Osteoblast (primary cell): ENCODE measurements at places on chromosomes 6 and 20.

- H3K4me1 ChIP-seq: no peaks in the 10 kb centered on the region
- peaks cover 30% of the 10 kb centered on the region for H3K27me3 ChIP-seq
- no peak overlapping the region for H3K4me3 ChIP-seq
- DNase-seq: no peak
- H3K27ac ChIP-seq: no peak overlapping the region
- no peaks in the 10 kb centered on the region for H3K36me3 ChIP-seq
Measured at GRCh38 chr6:90350689-90351554, 54.3 kb upstream of the BACH2 start.

DNA sequence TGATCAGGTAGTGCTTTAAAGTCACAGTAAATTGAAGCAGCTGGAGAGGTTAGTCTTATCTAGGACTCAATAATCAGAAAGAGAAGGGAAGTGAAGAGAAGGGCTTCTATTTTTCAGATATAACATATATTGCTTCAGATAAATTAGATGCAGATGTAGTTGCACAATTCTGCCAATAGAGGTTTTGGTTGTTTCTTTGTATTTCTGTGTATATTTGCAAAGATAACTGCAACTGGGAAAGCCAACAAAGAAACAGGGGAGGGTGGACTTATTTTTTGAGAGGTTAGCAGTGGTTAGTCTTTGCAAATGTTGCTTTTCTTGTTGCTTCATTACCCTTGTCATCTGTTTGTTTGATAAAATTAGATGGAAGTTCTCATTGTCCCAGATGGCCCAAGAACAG, 106.6 kb downstream of the ADGRG6 start:
- H3K4me1 ChIP-seq: peaks cover 18% of the 10 kb centered on the region
- DNase-seq: no peak
- no peaks in the 10 kb centered on the region for H3K27me3 ChIP-seq
- H3K4me3 ChIP-seq: no peak overlapping the region
- no peak overlapping the region for H3K27ac ChIP-seq
- H3K36me3 ChIP-seq: no peaks in the 10 kb centered on the region

GRCh38 chr6:132725947-132726607, 12.2 kb upstream of the VNN1 start:
- no peak overlapping the region for H3K27ac ChIP-seq

- H3K27me3 ChIP-seq: no peaks in the 10 kb centered on the region
- H3K36me3 ChIP-seq: no peaks in the 10 kb centered on the region
- no peak for DNase-seq
- no peak overlapping the region for H3K4me3 ChIP-seq
Measured at GRCh38 chr6:34319471-34319885, 70.7 kb upstream of the SMIM29 start.

GRCh38 chr6:158220786-158221442, 52.8 kb downstream of the GTF2H5 start:
- no peak overlapping the region for H3K4me3 ChIP-seq
- no peaks in the 10 kb centered on the region for H3K36me3 ChIP-seq
- H3K27ac ChIP-seq: no peak overlapping the region
- peak; percentile 90 for DNase-seq
- H3K27me3 ChIP-seq: no peaks in the 10 kb centered on the region
- peaks cover 9% of the 10 kb centered on the region for H3K4me1 ChIP-seq

DNA sequence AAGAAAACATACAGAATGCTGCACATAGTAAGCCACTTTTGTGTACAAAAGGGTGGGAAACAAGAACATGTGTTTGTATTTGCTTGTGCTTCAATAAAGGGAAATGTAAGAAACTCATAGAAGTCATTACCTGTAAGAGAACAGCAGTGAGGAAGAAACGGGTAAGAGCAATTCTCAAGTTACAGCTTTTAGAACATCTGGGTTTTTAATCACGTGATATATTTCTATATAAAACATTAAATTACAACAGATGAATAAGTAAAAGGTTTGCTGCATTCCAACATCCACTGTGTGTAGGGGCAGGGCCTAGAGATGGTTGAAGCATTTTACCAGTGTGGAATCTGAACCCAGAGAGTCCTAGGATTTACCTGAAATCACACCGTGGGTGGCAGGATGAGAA, 36.6 kb upstream of the FAM50B start:
- H3K4me1 ChIP-seq: peaks cover 27% of the 10 kb centered on the region
- H3K36me3 ChIP-seq: no peaks in the 10 kb centered on the region
- H3K27ac ChIP-seq: no peak overlapping the region
- DNase-seq: no peak
- no peak overlapping the region for H3K4me3 ChIP-seq

DNA sequence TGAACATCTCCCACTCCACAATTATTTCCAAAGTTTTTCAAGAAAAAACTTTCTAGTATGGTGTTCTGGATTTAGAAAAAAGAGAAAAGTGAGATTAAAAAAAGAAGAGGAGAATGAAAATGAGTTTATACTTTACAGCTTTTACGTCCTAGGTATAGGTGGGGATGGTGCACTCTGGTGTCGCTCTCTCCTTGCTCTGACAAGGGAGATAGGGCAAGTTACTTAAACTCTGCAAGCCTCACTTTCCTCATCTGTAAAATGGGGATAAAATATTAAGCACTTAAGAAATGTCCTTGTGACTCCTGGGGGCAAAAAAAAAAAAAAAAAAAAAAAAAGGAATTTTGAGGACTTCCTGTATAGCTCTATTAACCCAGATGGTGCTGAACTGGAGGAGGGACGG, 4.5 kb upstream of the MAS1 start:
- H3K27me3 ChIP-seq: peaks cover 43% of the 10 kb centered on the region
- no peak overlapping the region for H3K27ac ChIP-seq
- no peak for DNase-seq
- H3K4me1 ChIP-seq: no peaks in the 10 kb centered on the region

- no peak overlapping the region for H3K4me3 ChIP-seq
- no peaks in the 10 kb centered on the region for H3K36me3 ChIP-seq
- no peaks in the 10 kb centered on the region for H3K27me3 ChIP-seq
- H3K4me1 ChIP-seq: no peaks in the 10 kb centered on the region
Measured at GRCh38 chr6:167688123-167688522, 138.6 kb upstream of the AFDN start.

DNA sequence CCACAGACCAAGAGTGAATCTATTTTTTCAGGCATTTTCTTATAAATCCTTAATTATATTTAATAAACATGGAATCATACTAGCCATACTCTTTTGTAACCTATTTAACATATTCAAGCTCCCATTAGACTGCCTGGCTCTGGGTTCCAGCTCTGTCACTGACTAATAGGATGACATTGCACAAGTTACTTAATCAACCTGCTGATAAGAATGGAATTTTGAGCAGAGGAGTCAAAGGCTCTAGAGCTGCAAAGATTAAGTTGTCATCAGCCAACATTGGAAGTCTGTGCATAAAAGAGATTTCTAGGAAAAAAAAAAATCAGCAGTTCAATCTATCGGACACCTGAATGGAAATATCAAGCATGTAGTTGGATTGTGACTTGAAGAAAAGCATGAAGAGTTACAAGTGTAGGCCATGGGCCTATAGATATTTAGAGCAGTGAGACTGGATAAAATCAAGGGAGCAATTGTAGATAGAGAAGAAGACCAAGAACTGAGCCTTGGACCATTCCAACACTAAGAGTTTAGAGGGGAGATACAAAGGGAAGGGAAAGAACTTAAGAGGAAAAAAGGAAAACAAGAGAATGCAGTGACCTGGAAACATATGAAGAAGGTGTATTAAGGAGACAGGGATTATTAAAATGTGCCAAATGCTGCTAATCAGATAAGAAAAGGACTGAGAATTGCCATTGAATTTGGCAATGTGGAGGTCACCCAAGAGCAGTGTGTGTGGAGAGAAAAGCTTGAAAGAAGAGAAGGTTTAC, 11.0 kb upstream of the HINT3 start:
- DNase-seq: no peak
- no peaks in the 10 kb centered on the region for H3K27me3 ChIP-seq
- H3K27ac ChIP-seq: peak overlapping the region; percentile 98
- no peaks in the 10 kb centered on the region for H3K36me3 ChIP-seq
